ENCODE measurements at places on chromosomes 11 and 22. TPM values are rescaled to one million over a fixed set of nuclear protein-coding genes. Genes with fewer than 3 reads are reported as not detected.
A peak's percentile ranks its signal among the peaks of the same experiment; 100 is the strongest.

DNA sequence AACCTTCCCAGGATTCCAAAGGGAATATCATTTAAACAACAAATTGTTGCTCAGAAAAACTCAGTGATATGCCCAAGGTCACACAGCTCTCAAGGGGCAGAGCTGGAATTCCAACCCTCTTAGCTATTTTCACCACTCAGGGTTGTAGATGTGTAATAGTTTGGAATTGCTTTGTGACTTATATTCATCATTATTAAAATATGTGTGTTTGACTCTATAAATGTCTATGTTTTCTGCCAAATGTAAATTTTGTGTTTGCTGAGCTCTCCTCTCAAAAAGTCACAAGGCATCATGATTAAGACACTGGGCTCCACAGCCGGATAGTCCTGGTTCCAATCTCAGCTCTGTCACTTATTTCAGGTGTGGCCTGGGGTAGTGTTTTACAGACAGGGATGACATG lies 407.3 kb downstream of the TMEM135 start:
- peak; percentile 67 for DNase-seq

Gene DGCR6L
- 68.6 TPM for total RNA-seq

Gene SCARF2
- 3.4 TPM for total RNA-seq

Gene MAPK8IP1
- 6.9 TPM for total RNA-seq

Gene SYT8
- not detected for total RNA-seq

- DNase-seq = peak; percentile 99
Observed at GRCh38 chr22:43789452-43789851, 22.7 kb downstream of the EFCAB6 start.

Gene GGTLC3
- not detected for total RNA-seq

- DNase-seq = no peak
Observed at GRCh38 chr11:134701564-134702165, 289.6 kb upstream of the B3GAT1 start.

Gene TRIM34
- total RNA-seq = 12.5 TPM

DNA sequence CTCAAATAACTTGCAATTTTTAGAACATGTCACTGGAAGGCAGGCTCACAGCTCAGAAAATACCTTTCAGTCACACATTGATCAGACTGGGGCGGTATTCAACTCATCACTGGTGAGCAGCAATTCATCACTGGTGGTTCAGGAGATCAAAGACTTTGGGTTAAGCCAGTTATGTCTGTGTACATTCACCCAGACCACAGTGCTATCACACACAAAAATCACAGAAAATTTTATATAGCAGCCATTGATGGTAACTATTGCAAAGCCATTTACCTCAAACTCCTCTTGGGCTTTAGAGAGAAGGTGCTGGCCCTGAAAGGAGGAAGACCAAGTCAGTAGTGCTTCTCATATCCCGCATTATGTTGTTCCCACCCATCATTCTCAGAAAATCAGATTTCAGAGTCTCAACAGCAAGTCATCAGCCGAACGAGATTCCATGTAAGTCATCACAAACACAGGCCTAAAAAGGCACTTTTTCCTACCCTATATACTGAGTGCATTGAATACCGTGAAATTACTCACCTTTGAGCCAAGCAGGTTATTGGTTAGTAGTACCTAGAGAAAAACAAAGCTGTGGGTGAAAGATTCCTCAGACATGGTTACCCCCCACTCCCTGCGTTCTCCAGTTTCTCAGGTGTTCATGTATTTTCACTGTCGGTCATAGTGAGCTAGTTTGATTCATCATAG lies 14.0 kb upstream of the WDR74 start:
- DNase-seq = no peak

Data from IMR-90 (cell line).